Esophagus mucosa (tissue), 1 donor: ENCODE measurements at places on chromosomes 11 and 22. TPM values are rescaled to one million over a fixed set of nuclear protein-coding genes. Genes with fewer than 3 reads are reported as not detected.

The TYR gene
- not detected for total RNA-seq

DNA sequence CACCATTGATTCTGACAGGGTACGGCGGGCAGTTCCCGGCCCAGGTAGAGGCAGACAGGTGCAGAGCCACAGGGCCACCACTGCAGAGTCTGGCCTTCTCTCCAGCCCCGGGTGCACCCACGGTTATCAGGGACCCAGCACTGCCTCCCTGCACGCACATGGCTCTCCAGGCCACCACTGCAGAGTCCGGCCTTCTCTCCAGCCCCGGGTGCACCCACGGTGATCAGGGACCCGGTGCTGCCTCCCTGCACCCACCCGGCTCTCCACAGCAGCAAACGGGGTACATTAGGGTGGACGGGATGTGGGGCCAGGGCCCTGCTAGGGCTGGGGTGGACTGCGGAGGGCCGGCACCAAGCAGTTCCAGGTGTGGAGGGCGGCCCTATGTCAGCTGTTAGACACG lies 272.9 kb downstream of the BRD1 start:
- ATAC-seq = no peak

DNA sequence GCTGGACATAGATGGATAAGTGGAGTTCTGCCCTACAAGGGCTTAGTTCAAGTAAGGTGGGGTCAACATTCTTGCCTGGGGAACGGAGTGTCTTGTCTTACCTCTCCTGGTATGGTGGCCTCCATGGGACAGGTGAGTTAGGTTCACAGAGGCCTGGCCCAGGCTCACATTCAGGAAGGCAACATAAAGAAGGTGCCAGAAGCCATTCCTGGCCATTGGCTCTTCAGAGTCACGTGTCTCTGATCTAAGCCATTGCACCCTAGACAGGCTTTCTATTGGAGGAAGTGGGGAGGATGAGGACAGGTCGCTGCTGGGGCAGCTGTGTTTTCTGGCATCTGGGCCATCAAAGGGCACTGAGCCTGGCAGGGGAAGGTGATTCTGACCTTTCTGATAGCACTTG lies 14.8 kb downstream of the LMO2 start:
- peak; percentile 28 for ATAC-seq

GRCh38 chr11:32723332-32723731 lies 71.1 kb downstream of the CCDC73 start:
- no peak for ATAC-seq

The NRGN gene
- total RNA-seq = 1.1 TPM

The CRYAB gene
- 19.6 TPM for total RNA-seq

DNA sequence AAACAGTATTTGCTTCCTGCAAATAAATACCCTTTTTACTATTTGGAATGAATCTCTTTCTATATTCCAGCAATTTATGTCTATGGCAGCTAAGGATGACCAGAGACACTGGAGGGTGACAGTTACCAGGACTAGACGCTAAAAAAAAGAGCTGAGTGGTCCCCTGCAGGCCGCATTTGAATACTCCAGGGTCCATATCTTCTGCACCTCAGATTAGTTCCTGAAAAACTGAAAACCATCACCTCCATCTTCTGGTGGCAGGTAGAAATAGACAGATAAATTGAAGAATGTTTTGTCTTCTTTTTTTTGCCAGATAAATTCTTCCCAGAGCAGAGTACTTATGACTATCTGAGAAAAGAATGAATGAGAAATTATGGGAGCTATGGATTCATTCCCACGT lies 145.6 kb downstream of the CSNK2A3 start:
- no peak for ATAC-seq

DNA sequence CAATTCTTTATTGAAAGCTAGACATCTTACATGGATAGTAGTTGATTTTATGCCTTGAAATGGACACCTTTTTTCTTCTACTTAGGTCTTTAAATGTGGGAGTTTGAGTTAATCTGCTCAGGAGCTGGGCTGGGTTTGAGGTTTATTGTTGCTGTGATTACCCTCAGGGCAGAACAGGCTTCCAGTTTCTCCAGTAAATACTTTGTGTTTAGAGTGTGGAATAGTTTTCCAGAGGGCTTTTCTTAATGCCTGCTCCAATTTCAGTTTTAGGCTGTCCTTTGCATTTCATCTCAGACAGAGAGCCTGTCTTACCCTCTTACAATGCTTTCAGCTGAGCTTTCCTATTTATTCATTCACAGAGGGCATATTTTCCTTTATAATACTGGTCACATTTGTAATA lies 69.9 kb upstream of the ADORA2A start:
- no peak for ATAC-seq

The MB gene
- 7.7 TPM for total RNA-seq

- ATAC-seq = no peak
Measured at GRCh38 chr11:42170601-42171000, 711.1 kb upstream of the LRRC4C start.

DNA sequence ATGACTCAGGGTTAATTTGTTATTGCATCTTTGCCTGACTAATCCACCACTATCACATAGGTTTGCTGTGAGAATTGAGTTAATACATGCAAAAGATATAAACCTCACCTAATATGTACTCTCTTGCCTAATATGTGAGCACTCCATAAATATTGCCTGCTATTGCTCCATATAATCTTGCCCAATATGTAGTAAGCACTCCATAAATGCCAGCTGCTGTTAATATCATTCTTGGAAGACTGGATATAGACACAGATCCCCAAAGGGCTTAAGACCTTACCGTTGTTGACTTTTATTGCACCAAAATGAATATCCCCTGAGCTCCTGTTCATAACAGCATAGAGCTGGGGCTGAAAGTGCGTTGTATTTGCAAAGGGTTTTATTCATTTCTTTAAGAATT lies 27.0 kb upstream of the LRRC55 start:
- ATAC-seq = no peak

DNA sequence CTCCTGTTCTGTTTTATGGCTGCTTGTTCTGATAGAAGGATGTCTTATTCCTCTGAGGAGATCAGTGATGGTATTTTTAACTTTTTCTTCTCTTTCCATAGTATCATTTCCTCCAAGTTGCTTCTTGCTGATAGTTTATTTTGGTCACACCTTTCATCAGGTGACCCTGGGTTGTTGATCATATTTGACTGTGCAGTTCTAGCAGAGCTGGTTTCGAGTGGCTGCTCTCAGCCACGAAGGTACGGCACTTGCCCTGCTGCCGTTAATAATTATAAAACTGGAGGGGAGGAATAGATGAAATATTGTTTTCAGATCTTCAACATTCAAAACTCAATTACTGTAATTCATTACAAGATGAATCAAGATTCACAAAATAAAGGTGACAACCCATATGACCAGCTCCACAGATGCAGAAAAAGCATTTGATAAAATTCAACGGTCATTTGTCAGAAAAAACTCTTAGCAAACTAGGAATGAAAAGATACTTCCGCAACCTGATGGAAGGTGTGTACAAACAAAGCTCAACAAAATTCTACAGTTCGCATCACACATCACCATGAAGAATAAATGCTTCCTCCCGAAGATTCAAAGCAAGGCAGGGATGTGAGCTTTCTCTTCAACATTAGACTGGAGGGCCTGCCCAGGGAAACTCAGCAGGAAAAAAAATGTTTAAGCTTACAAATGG lies 59.2 kb upstream of the RTL6 start:
- no peak for ATAC-seq

DNA sequence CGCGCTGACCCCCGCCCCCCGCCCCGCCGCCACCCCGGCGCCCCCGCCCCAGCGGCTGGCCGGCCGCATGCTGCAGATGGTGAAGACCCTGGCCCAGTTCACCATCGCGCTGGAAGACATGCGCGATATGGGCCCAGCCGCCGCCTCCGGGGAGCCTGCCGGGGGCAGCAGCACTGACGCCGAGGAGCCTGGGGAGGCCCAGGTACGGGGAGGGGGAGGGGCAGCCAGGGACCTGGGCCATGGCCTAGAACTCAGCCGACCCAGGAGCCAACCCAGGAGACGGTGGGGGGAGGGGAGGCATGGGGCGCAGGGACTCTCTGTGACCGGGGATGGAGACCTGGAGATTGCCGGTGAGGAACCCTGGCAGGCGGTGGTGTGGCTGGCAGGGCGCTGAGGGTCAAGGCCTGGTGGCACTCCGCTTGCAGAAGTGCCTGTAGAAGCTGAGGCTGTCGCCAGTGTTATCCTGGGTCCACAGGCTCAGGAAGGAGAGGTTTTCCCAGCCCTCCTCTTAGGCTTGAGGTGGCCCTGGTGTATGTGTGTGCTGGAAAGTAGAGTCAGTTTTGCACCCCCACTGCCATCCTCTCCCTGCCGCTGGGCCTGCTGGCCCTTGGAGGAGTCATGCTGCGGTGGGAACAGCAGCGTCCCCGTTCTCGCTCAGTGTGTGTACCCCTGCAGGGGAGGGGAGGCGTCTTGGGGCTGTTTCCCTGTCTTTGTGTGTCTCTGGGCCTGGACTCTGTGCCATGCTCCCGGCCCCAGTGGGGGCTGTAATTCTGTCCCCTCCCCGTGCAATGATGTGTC lies 32.9 kb upstream of the RELT start:
- no peak for ATAC-seq

- peak; percentile 85 for ATAC-seq
Measured at GRCh38 chr22:39234867-39235687, 9.7 kb downstream of the PDGFB start.

DNA sequence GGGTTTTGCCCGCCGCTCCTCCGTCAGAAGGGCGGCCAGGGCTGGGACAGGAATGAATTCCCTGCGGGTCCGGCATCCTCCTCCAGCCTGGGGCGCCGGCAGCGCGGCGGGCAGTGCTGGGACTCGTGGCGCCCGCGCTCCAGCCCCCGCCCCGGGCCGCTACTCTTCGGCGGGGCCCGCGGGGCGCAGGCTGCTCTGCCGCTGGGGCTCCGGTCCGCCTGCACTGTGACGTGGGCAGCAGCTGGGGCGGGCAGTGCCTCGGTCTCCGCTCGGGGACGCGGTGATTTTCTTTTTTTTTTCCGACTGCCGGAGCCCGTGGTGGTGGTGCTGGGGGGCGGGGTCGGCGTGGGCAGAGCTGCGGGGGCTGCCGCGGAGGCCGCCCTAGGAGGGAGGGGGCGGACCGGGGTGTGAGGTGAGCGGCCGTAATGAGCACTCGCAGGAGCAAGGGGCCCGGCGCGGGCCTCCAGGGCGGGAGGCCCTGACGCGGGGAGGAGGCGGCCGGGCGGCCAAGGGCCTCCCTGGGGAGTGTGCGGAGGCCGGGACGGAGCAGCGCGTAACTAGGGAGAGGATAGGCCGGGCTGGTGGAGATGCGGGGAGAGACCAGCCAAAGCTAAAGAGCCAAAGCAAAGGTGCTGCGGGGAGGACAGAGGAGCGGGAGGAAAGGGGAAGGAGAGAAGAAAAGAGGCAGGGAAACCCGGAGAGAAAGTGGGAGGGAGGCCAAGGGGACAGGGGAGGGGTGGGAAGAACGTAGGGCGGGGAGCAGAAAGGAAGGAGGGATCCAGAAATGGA lies 73.3 kb upstream of the ZBED5 start:
- peak; percentile 56 for ATAC-seq
